G401 (cell line): ENCODE measurements at places on chromosomes 3 and 15.

DNA sequence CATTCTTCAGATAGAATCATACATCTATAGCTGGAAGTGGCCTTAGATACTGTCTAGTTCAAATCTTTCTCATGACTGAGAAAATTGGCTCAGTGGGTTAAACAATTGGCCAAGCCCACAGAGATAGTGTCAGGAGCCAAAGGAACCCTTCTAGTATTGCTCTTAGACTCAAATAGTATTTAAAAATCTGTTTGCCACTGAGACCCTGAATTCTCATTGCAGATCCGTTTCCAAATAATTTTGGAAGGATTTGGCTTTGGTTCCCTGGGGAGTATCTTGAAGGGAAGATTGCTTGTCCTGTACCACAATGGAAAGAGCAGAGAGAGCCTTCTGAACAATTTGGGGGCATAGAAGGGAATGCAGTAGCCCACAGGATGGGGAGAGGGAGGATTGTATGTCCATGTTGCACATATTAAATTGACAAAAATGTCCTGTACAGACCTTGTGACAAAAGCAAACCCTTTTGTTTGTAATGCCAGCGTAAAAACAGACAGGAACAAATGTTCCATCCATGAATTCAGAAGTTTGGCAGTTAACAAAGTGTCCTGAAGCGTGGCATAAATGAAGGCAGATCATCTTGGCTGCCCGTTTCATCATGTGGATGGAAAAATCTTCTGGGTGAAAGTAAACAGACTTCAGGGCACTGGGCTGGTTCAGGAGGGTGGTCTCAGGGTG is 156.4 kb upstream of the RASGRP1 start:
- no peak for DNase-seq

DNA sequence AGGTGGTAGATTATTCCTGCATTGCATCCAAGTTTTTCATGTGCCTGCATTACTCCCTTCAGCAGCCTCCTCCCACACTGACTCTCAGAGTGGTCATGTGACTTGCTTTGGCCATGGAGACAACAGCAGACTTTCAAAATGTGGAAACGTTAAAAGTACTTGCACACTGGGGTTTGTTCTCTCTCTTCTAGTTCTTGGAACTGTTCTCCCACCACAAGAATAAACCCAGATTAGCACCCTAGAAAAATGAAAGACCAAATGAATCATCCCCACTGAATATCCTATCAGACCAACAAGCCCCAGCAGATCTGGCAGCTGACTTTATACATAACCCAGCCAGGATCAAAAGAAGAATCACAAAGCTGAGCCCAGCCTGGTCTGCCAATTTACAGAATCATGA is 398.5 kb downstream of the VPS13C start:
- no peak for DNase-seq

DNA sequence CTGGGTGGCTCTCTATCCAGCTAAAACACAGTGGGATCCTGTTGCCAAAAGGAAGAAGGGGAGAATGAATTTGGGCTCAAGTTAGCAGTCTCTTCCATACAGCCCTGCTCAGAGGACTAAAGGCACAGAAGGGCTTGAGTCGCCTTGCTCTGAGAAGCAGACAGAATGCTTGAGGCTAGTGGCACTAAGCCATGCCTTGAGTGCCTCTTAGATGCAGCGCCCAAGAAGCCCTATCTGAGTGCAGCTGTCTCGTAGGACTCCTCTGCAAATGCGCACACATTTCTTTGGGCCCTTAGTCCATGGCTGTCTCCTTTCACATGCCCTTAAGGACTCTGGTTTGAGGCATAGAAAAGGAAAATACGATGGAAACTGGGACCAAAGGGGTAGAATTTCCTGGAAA is 211.3 kb upstream of the CHRM5 start:
- DNase-seq: no peak

GRCh38 chr3:136818769-136819391 is at the start of gene SLC35G2:
Gene SLC35G2, plus strand, starts transcription at chr3:136819126. Its CDS starts 35,335 bp downstream, at chr3:136854461.
- peak; percentile 74 for DNase-seq

- DNase-seq: no peak
These were observed 27.0 kb downstream of the SLC41A3 start for GRCh38 chr3:126056681-126057500.

GRCh38 chr3:155270485-155271342 is 22.8 kb downstream of the STRIT1 start:
- DNase-seq: no peak

GRCh38 chr15:33021806-33022389 is 172.6 kb downstream of the FMN1 start:
- DNase-seq: peak; percentile 17

GRCh38 chr3:161026612-161027510 is 78.3 kb downstream of the B3GALNT1 start:
- DNase-seq: no peak

DNA sequence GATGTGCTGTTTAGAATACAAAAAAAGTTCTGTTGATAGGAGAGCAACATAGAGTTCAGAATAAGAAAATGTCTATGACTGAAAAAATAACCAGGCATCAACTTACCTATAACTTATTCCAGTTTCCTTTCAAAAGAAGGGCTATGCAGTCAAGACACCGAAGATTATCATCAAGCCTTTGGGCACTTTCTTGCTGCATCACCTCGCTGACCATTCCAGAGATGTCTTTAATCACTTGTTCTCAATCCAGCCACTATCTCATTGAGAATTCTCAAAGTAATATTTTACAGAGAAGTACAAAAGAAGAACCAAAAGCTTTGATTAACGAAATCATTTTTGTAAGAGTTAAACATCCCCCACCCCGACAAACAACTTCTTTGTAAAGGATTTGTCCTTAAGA is 198.3 kb upstream of the P2RY1 start:
- DNase-seq: no peak

DNA sequence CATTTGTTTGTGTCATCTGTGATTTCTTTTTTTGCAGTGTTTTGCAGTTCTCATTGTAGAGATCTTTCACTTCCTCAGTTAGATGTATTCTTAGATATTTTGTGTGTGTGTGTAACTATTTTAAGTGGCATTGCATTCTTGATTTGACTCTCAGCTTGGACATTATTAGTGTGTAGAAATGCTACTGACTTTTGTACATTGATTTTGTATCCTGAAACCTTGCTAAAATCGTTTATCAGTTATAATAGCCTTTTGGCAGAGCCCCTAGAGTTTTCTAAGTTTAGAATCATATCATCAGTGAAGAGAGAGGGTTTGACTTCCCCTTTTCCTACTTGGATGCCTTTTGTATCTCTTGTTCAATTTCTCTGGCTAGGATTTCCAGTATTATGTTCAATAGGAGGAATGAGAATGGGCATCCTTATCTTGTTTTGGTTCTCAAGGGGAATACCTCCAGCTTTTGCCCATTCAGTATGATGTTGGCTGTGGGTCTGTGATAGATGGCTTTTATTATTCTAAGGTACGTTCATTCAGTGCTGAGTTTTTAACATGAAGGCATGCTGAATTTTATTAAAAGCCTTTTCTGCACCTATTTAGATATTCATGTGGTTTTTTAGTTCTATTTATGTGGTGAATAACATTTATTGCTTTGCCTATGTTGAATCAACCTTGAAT is 211.7 kb downstream of the MBNL1 start:
- no peak for DNase-seq

- DNase-seq: no peak
These were observed 14.5 kb upstream of the ONECUT1 start for GRCh38 chr15:52804526-52805081.

DNA sequence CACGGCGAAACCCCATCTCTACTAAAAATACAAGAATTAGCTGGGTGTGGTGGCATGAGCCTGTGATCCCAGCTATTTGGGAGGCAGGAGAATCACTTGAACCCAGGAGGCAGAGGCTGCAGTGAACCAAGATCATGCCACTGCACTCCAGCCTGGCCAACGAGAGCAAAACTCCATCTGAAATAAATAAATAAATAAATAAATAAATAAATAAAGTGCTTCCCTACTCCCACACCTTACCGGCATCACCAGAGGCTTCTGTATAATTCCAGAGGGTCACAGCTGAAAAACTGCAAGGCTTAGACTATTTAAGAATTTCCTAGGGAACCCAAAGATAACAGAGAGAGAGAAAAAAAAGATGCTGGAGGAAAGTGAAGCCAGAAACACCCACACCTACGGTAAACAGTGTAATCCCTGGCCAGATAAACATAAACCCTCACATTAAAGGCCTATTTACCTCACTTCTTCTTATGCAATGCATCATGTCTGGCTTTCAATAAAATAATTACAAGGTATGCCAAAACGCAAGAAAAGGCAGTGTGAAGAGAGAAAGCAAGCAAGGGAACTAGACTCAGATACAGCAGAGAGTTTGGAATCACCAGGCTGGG is 15.0 kb upstream of the TRPM1 start:
- no peak for DNase-seq

DNA sequence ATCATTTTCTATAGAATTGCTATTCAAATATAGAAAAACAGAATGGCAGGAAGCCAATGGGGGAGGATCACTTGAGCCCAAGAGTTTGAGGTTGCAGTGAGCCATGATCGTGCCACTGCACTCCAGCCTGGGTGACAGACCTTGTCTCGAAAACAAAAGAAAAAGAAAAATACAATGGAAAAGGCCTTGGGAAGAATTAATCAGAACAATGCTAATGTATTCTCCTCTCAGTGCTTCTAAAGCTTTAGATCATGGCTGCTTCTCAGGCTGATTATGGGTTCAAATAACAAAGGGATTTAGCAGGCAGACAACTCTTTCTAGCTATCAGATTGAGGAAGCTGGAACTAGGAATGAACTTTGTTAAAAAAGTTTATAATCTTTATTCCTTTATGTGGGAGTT is 115.8 kb downstream of the PDCD6IP start:
- DNase-seq: no peak

GRCh38 chr3:129398803-129399144 is 29.7 kb downstream of the EFCAB12 start:
- no peak for DNase-seq

GRCh38 chr3:134592806-134593205 is 58.0 kb downstream of the KY start:
- peak; percentile 39 for DNase-seq

DNA sequence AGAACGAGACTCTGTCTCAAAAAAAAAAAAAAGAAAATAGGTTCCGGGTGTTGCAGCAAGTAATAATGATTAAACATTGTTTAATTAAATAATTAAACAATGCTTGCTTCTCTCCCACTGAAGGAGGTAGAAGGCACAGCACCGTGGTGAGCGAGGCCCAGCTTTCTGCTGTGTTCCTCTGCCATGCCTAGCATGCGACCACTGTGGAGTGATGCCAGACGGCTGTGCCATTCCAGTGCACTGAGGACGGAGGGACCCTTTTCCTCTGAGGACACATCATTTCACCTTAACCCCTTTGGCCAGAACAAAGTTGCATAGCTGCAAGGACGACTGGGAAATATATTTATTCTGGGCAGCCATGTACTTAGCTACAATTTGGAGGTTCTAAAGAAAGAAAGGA is 322.8 kb upstream of the TPRG1 start:
- DNase-seq: no peak

GRCh38 chr15:66765478-66766281 is 63.6 kb downstream of the SMAD6 start:
- DNase-seq: no peak

- no peak for DNase-seq
These were observed 48.2 kb upstream of the GATA2 start for GRCh38 chr3:128541246-128541645.

GRCh38 chr3:126291537-126291936 is 65.7 kb downstream of the KLF15 start:
- no peak for DNase-seq

DNA sequence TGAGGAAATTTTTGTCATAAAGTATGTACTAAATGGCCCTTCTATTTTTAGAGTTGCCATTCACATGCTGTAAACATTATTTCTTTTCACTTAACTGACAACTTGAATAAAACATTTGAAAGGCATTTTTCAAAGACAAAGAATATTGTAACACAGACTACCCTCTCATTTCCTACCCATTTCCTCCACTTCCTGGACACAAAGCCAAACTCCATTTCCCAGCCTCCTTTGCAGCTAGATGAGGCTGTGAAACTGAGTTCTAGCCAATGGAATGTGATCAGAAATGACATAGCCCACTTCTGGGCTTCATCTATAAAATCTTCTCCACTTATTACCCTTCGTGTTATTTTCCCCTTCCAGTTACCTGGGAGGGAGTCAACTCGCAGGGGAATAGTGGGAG is 288.9 kb upstream of the DPH6 start:
- no peak for DNase-seq

DNA sequence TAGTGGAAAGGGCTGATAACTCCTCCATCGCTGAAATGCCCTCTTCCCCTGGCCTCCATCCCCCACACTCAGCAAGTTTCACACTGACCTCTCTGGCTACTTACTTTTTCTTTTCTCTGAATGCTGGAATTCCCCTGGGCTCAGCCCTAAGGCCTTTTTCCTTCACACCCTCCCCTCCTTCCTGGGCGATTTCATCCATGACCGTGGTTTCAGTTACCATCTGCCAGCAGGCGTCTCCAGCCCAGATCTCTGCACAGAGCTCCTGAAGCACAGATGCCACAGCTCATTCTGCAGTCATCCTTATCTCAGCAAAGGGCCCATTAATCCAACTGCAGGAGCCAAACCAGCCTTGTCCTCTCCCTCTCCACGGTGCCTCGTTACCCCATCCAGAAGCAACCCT is 114.0 kb downstream of the RFTN1 start:
- peak; percentile 68 for DNase-seq

GRCh38 chr15:39934397-39935071 is 619 bp downstream of the EIF2AK4 start:
- peak; percentile 69 for DNase-seq

DNA sequence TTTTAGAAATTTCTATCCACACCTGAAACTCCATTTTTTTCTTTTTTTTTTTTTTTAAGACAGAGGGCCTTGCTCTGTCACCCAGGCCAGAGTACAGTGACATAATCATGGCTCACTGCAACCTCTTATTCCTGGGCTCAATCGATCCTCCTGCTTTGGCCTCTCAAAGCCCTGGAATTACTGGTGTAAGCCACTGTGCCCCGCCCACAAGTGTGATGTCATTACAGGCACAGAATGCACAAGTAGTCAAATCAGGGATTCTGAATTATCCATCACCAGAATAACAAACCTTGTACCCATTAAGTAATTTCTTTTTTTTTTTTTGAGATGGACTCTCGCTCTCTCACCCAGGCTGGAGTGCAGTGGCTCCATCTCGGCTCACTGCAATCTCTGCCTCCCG is 1.9 kb downstream of the UQCRC1 start:
- no peak for DNase-seq

GRCh38 chr15:70242951-70243685 is 145.4 kb upstream of the TLE3 start:
- DNase-seq: no peak

- no peak for DNase-seq
These were observed 47.5 kb upstream of the SKOR1 start for GRCh38 chr15:67777773-67778172.

- no peak for DNase-seq
These were observed 157.2 kb downstream of the CADPS start for GRCh38 chr3:62718011-62718410.

DNA sequence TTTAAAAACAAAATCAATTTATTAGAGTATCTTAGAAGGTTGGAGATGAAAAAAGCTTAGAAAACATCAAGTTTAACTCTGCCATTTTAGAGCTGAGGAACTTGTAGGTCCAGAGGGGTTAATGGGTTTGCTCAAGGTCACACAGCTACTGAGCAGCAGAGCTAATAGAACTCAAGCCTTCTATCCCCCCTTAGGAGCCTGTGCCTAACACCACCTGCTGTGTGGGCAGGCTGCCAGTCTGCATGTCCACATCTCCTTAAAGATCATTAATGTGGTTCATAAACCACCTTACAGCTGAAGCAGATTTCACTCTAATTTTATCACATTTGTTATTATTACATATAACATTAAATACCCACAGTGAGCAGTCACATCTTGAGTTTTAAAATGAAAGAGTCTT is 14.1 kb upstream of the SLC35G2 start:
- DNase-seq: no peak

GRCh38 chr15:74297887-74298286 is 61.8 kb downstream of the CCDC33 start:
- DNase-seq: no peak
